ENCODE measurements at places on chromosomes 3 and 15. TPM values are rescaled to one million over a fixed set of nuclear protein-coding genes. Genes with fewer than 3 reads are reported as not detected.

Gene CFAP92
- 1.9 TPM for total RNA-seq

GRCh38 chr15:77993374-77993911 is 84.1 kb downstream of the TBC1D2B start:
- H3K27ac ChIP-seq: peak overlapping the region; percentile 60
- DNase-seq: peak; percentile 64
- peaks cover 31% of the 10 kb centered on the region for H3K4me1 ChIP-seq
- peaks cover 22% of the 10 kb centered on the region for H3K36me3 ChIP-seq
- H3K27me3 ChIP-seq: no peaks in the 10 kb centered on the region

DNA sequence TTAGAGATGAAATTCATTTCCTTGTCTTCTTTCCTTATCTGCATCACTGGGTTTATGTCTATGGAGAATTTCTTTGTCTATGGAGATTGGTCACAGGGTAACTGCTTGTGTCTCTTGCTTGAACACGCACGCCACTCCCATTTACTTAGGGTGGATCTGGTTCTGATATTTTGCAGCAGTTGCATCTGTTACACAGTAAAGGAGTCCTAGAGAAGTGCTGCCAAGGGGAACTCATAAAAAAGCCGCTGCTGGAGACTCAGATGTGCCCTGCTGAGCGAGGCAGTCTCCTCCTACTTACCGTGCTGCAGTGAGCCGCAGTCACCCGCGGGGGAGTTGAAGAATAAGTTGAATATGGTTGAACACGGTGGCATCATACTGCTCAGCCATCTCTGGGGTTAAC is 105.2 kb upstream of the KLHL25 start:
- H3K36me3 ChIP-seq: no peaks in the 10 kb centered on the region
- no peak overlapping the region for H3K4me3 ChIP-seq
- no peak for DNase-seq

GRCh38 chr3:152835601-152836102 is 721 bp downstream of the P2RY1 start:
- no peaks in the 10 kb centered on the region for H3K27me3 ChIP-seq
- H3K27ac ChIP-seq: peak overlapping the region; percentile 86
- DNase-seq: no peak
- no peaks in the 10 kb centered on the region for H3K4me1 ChIP-seq

DNA sequence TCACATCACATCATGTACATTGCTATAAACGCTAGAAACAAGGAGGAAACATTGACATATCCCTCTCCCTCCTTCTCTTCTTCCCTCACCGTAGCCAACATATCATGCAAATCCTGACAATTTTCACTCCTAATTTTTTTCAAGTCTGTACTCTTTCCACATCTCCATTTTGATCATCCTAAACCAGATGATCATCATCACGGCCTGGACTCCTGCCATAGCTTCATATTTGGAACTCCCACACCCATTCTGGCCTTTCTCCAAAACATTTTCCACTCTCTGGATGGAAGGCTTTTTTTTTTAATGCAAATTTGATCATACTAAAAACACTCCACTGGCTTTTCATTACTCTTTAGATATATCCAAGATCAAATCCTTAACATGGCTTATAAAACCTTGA is 248.0 kb upstream of the CNTN3 start:
- H3K36me3 ChIP-seq: no peaks in the 10 kb centered on the region
- no peak for DNase-seq
- H3K4me3 ChIP-seq: no peak overlapping the region
- H3K4me1 ChIP-seq: no peaks in the 10 kb centered on the region
- H3K27ac ChIP-seq: no peak overlapping the region

- H3K4me1 ChIP-seq: no peaks in the 10 kb centered on the region
- no peak overlapping the region for H3K27ac ChIP-seq
- H3K4me3 ChIP-seq: no peak overlapping the region
- DNase-seq: no peak
- no peaks in the 10 kb centered on the region for H3K27me3 ChIP-seq
Observed at GRCh38 chr3:123283657-123284398, 82.1 kb downstream of the SEC22A start.

- no peaks in the 10 kb centered on the region for H3K27me3 ChIP-seq
- H3K27ac ChIP-seq: no peak overlapping the region
- H3K36me3 ChIP-seq: peaks cover 81% of the 10 kb centered on the region
- no peak overlapping the region for H3K4me3 ChIP-seq
- H3K4me1 ChIP-seq: no peaks in the 10 kb centered on the region
Observed at GRCh38 chr15:61974118-61974517, 86.1 kb downstream of the VPS13C start.

DNA sequence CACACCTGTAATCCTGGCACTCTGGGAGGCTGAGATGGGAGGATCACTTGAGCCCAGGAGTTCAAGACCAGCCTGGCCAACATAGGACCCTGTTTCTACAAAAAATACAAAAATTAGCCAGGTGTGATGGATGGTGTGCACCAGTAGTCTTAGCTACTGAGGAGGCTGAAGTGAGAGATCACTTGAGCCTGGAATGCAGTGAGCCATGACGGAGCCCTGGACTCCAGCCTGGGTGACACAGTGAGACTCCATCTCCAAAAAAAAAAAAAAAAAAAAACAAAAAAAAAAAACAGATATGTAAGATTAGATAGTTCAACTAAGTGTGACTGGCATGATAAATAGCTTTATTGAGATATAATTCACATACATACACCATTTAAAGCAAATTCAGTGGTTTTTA is 9.7 kb downstream of the RBSN start:
- H3K4me3 ChIP-seq: no peak overlapping the region
- no peaks in the 10 kb centered on the region for H3K4me1 ChIP-seq
- H3K36me3 ChIP-seq: peaks cover 88% of the 10 kb centered on the region
- DNase-seq: no peak
- no peak overlapping the region for H3K27ac ChIP-seq
- H3K27me3 ChIP-seq: no peaks in the 10 kb centered on the region

All from upper lobe of right lung (tissue), 1 donor.